Fibroblast of skin of left quadriceps (primary cell): ENCODE measurements at places on chromosomes 12 and 14.

GRCh38 chr12:12720052-12720451, 2.9 kb downstream of the CDKN1B start:
- no peak for DNase-seq

DNA sequence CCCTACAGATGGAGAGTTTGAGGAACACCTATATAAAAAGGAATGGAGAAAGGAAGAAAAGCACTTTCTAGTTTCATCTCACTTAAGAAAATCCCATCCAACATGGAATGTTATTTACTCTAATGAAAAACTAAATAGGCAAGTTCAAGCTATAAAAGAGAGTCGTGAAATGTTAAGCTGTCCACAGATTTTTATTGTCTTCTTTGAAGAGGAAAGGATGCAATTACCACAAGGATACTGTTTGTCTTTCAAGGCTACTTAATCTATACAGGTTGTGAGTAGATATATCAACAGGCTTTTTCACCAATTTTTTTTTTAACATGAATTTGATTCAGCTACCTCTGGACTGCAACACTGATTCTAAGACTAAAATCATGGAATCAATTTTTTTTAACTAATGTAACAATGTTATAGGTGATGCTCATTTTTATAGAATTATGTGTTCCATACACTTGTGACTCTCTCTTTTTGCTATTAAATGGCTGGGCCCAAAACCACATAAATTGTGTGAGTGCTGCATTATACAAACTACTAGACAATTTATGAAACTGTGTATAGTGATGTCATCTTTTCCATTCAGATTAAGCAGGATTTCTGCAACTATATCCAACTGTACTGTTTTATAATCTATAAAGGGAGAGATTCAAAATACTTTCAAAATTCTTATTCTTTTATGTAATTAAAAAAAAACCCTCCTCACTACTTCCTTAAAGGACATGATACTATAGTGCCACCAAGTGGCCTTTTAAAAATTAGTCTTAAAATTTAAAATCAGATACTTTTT, 26.8 kb upstream of the BMAL2 start:
- peak; percentile 24 for DNase-seq

- no peak for DNase-seq
Observed at GRCh38 chr12:116595186-116595585, 36.0 kb downstream of the MAP1LC3B2 start.

DNA sequence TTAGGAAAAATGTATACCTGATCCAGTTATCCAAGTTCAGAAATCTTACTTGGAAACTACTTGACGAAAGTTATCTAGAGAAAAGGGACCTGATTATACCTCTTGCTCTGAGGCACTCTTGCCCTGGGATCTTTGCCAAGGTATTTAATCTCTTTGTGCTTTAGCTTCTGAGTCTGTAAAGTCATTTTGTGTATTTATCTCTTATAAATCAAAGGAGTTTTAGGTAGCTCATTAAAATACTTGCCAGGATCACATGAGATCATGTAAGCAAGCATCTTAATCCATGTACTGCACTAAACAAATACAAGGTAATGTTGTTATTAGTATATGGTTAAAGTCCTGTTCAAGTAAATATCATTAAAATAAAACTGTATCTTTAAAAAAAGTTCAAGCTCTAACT, 147.5 kb downstream of the IPO8 start:
- DNase-seq, result no peak
